ENCODE measurements at places on chromosomes 12 and 14.

- DNase-seq: no peak
These were observed 117.9 kb upstream of the MAP1LC3B2 start for GRCh38 chr12:116441292-116441691.

DNA sequence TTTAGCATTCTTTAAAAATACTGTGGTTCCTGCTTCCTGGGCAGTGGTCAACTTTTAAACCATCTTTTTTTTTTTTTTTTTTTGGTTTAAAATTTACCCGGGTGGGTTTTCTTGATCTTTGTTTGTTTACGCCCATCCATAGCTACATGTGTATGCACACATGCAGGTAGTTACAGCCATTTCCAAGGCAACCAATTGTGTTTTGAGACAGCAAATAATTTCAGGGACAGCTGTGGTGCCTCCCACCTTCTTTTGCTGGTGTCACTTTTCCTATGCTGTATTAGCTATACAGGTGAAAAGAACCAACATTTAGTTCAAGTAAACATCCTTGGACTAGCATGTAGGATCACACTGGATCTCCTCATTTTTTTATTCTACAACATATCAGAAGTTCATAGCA is 52.0 kb upstream of the PSMA6 start:
- DNase-seq: no peak

- no peak for DNase-seq
These were observed 153.6 kb downstream of the MSRB3 start for GRCh38 chr12:65432114-65432513.

DNA sequence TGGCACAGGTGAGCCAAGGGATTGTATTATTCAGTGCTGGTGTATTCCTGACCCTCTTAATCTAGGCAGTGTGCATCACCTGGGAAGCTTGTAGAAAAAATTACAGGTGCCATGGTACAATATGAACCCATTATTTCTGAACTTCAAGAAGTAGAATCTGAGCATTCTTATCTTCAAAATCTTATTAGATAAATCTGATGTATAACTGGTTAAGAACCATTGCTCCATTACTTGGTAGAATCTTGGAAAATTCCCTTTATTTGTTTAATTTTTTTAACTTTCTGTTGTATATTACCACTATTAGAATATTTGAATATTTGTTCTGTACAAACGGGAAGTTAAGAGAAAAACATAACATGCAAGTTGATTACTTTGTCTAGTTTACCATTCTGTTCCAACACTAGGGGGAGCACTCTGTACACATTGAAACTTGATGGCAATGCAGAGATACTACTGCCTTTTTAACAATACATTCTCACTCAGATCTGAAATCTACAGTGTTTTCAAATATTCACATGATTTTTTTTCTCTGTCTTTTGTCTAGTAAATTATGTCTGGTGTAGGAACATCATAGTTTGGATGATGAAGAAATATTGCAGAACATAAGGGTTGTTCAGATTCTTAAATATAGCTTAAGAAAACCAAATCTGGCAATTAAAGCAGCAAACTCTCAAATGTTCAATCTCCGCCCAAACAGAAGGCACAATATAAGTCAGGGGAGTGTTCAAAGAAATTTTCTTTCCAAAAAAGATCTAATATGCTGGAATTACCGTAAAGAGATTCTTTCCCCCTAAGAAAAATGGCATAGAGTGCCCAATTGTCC is 196.6 kb downstream of the PCNX1 start:
- no peak for DNase-seq

DNA sequence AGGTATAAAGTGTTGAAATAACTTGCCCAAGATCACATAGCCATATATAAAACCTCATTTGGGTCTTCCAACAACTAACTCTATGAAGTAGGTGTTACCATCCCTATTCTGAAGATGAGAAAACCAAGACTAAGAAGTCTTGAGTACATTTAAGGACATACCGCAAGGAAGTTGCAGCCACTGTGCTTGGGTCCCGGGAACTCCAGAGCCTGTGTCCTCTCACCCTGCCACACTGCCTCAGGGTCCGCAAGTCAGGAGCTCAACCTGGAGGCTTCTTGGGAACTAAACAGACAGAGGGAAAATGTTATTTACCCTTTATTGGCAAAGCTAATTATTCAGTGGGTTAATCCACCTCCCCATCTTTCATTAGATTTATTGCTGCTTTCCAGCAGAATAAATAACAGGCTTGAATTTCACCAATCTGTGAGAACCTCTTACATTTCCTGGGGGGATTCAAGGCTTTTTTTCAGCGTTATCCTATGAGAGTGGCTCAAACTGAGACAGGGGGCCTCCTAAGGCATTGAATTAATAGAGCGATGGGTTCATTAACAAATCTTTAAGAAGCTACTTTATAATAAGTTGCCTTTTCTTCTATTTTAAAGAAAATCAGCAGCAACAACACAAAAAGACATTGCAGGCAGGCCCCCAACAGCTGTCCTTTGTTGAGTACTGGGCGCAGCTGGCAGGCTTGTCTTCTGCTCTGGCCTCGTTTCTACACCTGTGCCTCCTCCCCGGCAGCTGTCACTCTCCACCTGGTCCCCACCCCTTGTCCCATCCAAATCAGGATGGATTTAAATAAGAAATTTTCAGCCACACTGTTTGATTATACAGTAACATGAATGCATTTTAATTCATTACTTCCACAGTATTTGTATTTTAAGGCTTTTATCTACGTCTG is 25.3 kb downstream of the PHLDA1 start:
- DNase-seq: no peak

- DNase-seq: no peak
These were observed 1.7 kb downstream of the RASSF8 start for GRCh38 chr12:25960143-25960542.

Data from AG04449 (cell line).